NAMALWA (cell line): ENCODE measurements at places on chromosomes 12 and 14.
A peak's percentile ranks its signal among the peaks of the same experiment; 100 is the strongest.

DNA sequence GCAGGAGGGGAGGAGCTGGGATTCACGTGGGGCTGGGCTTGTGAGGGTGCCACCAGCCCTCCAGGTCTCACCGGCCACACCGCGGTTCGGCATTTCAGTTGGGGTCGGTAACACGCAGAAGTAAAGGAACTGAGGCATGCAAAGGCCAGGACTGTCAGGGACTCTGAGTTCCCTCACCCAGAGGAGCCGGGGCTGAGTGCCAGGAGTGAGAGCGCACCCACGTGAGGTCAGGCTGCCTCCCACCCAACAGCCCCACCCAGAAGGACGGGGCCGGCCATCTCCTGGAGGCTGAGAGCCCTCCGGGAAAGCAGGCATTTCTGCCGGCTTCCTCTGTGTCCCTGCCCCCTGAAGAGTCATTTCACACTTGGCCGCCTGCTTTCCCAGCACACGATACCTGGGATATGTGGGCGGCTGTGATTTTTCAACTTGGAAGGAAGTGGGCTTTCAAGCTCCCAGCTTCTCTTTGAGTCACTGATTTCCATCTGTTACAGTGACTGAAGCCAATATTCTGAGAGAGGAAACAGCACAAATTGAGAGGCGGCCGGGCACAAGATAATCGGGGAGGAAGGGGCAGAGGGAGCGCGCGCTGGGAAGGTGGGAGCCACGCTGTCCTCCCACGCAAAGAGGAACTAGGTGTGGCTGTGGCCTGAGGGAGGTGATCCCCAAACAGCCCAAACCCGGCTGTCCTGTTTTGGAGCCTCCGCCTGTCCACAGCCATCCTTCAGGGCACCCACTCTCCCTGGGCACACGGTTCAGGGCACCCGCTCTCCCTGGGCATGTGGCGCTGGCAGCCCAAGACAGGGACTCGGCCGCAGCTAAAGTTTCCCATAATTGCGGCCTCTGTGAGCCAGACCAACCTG, 19.0 kb downstream of the GALNT9 start:
- no peak for DNase-seq

GRCh38 chr12:91127306-91127705, 16.0 kb upstream of the LUM start:
- no peak for DNase-seq

DNA sequence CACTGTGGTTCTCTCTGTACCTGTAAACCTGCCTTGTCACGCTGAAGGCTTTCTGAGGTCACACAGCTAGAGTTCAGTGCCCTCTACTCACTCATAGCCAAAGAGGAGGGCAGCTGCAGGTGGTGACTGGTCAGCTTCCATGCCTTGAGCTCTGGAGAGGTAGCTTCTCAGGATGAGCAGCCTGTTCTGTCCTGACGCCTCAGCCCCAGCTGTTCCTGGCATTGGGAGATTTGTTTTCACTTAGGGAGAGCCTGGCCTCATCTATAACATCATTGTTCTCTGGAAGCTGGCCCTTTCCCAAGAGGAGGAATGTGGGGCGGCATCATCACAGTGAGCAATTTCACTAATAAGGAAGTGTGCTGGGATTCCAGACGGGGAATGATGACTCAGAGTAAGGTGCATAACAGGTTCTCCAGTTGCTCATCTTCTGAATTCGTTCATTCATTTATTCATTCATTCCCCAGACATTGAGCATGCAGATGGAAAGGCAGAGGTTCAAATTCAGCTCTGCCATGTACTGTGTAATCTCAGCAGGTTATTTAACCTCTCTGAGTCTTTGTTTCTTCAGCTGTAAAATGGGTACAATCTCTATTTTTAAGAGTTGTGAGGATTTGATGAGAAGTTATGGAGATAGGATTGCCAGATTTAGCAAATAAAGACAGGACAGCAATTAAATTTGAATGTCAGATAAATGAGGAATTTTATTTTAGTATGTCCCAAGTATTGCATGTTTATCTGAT, 255.8 kb upstream of the CRY1 start:
- no peak for DNase-seq

- no peak for DNase-seq
These were observed 16.7 kb upstream of the TMEM229B start for GRCh38 chr14:67505254-67505653.

DNA sequence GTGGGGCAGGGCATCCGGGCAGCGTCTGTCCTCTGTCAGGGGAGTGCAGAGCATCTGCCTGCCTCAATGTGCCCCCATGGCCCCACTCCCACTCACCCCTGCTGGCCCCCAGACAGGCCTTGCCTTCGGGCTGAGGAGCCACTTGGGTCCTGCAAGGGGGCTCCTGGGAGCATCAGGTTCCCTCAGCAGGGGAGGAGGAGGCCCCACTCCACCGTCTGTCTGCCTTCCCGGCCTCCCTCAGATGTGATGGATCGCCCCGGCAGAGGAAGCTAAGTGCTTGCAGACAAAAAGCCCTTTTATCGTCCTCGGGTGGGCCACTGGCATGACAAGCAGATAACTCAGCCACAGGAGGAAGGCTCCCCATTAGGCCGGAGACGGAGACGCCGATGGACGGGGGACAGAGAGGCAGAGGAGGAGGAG, 35.1 kb downstream of the NCOR2 start:
- no peak for DNase-seq

DNA sequence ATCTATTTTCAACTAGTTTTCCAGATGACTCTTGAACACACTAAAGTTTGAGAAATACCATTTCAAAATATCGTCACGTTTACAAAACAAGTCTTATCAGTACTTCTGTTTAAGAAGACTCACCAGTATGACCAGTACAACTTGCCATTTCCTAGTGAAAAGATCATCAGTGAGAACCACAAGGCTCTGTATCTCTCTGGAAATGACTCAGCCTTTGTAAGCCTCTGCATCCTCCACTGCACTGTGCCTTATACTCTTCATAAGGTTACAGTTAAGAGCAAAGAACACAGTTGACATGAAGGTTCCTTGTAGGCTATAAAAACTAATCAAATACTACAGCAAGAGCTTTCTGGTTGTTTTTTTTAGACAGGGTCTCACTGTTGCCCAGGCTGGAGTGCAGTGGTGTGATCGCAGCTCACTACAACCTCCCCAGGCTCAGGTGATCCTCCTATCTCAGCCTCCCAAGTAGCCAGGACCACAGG, 5.7 kb upstream of the VTI1B start:
- no peak for DNase-seq

DNA sequence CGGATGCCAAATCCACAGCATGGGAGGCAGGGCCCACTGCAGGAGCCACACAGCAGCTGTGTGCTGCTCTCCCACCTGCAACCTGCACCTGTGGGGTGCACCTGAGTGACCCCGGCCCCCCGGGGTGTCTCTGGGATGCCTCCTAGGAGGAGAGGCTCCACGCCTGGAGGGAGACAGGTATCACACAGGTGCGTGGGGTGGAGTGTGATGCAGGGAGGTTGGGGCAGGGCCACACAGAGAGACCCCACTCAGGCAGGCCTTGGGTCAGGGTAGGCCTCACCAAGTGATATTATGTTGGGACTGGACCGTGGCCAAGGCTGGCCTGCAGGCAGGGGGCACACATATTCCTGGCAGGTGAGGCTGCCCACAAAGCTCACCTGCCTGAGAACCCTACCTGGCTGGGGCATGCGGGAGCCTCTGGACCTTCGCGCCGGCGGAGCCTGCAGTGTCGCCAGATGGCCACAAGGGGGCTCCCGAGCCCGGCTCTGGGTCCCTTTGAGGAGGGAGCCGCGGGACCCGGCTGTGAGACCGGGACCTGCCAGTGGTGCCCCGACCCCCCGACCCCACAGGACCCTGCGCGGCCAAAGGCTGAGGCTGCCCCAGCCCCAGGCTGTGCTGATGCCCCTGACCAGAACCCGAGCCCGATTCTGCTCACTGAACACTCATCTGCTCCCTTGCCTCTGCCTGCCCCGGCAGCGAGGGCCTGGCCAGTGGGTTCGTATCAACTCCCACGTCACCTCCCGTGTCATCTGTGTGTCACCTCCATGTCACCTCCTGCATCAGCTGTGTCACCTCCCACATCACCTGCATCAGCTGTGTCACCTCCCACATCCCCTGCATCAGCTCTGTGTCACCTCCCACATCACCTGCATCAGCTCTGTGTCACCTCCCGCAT, 11.4 kb downstream of the TMEM121 start:
- DNase-seq, result peak; percentile 63

GRCh38 chr12:127964717-127965116, 302.3 kb upstream of the TMEM132C start:
- DNase-seq, result peak; percentile 41

GRCh38 chr12:56160193-56160763, 2.1 kb downstream of the MYL6 start:
- DNase-seq, result peak; percentile 38

DNA sequence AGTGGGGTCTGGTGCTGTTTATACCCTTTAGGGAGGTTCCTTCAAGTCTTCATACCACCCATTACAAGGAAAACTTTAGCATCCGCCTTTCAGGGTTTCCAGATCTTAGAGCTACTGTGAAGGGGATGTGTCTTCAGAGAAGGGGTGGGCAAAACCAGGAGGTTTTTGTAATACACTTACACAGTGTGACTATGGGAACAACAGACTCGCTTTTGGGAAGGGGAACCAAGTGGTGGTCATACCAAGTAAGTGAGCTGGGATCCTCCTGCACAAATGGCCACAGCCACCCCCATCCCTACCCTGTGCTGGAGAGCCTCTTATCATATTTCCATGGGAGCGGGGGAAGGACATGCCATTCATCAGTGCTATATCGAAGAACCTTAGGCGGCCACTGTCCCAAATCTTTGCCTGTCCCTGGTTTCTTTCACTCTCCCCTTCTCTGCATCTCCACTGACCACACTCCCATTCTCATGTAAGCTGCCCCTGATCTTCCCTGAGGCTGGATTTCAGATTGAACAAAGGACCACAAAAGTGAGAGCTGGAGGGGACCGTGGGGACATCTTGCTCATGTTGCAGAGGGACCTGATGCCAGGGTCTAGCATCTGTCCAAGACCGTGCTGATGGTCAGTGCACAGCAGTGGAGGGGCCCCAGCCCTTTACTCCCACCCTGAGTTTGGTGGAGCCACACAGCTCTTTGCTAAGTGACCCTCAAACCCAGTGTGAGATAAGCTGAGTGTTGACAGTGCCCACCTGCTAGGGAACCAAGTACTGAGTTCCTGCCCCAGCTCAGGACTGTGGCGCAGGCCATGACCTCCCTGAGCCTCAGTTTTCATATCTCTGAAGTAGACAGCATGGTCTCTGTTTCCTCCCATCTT, 51.4 kb downstream of the DAD1 start:
- DNase-seq, result no peak

- no peak for DNase-seq
These were observed 90.1 kb upstream of the PELI2 start for GRCh38 chr14:56027916-56028712.

GRCh38 chr14:58797010-58797429, 159.3 kb downstream of the DACT1 start:
- DNase-seq, result no peak

- DNase-seq, result no peak
These were observed 74.9 kb downstream of the TBK1 start for GRCh38 chr12:64526859-64527258.

DNA sequence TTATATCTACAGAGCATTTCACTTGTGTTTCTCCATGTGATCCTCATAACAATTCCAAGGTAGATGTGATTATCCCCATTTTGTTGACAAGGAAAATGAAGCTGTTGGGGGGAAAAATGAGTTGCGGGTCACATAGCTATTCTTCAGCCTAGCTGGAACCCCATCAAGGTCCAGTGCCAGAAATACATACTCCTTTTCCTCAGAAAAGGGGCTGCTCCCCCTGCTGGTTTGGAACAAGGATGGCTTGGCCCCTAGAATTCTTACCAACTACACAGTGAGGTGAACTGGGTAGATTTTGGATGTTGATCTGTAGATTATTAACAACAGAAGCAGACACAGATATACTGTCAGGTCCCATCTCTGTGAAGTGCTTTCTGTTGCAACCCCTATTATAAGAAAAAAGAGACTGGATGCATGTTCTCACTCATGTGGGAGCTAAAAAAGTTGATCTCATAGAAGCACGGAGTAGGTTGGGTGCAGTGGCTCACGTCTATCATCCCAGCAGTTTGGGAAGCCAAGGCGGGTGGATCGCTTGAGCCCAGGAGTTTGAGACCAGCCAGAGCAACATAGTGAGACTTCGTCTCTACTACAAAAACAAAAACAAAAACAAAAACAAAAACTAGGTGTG, 8.9 kb downstream of the IKZF4 start:
- peak; percentile 76 for DNase-seq

DNA sequence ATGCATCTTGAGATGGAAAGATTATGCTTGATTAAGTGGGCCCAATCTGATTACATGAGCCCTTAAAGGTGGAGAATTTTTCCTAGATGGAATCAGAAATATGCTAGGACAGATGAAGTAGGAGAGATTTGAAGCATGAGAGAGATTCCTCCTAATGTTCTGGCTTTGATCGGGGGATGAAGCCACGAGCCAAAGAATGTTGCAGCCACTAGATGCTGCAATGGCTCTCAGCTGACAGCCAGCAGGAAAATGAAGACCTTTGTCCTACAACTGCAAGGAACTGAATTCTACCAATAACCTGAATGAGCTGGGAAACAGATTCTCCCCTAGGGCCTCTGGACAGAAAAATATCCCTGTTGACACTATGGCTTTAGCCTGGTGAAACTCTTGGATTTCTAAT, 82.6 kb upstream of the ATP2B1 start:
- no peak for DNase-seq

DNA sequence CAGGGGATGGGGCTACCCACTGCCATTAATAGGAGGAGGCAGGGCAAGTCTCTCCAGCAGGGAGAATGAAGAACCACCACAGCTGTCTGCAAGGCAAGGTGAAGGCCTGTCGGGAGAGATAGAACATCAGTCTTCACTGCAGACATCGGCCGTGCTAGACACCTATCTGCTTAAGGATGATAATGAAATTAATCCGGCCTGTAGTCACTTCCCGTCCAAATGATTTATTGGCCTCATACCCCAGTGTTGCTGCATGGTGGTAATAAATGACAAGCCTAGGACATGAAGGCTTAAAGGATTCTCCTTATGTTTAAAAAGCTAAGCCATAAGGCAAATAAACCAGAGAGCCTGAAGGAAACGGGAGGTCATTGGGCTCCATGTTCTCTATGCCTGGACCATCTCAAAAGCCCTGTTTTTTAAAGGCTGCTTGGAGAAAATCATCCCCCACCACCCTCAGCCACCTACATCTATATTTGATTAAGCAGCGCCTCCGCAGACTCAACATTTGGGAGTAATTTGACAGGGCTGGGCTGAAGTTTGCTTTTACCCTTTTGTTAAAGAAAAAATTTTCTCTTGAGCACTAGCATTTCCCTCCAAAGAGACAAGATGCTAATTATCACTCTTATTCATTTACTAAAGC, 137.7 kb downstream of the PLXNC1 start:
- no peak for DNase-seq

DNA sequence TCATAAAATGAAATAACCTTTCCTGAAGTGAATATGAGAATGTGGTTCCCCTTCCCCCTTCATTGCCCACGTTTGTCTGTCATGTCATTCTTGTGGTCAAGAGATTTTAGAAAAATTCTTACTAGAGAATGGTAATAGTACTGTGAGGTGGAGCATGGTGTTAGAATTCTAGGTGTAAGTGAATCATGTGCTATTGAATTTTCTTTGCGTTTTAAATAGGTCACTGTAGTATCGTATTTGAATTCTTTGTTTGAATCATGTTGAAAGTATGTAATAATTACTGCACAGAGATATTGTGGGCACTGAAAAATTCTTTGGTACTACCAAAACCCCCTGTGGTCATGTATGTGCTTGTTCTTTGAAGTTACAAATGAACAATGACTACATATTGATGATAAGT, 49.9 kb downstream of the FUT8 start:
- DNase-seq, result no peak
